ENCODE measurements at places on chromosomes 2 and 18.

DNA sequence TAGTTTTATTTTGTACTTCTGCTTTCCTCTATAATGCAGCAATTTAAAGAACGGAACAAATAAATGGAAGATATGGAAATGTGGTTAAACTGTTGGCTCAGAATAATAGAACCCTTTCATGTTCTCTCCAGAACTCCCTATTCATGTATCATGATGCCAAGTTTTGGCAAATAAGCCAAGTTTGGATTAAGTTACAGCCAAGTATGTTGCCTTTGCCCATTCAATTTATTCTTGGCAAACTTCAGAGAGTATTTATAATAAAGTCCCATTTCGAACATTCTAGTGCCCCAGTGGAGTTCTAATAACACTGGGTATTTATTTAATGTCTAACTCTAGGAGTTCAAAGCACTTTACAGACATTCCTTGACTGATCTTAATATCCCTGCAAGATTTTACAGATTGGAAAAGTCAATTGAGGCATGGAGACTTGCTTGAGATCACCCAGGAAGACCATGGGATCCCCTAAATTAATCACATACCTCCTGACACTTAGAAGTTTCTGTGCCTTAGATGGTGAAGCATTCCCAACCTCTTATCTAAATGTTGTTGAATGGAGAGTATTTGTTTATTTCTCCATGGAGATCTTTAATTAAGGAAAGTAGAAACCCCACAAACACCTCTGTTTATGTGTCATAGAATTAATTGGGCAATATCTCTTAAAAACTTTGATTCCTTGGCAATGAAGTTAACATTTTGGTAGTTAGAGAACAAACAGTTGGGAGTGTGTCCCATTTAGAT is 106.7 kb downstream of the ACKR3 start:
- DNase-seq, result no peak

DNA sequence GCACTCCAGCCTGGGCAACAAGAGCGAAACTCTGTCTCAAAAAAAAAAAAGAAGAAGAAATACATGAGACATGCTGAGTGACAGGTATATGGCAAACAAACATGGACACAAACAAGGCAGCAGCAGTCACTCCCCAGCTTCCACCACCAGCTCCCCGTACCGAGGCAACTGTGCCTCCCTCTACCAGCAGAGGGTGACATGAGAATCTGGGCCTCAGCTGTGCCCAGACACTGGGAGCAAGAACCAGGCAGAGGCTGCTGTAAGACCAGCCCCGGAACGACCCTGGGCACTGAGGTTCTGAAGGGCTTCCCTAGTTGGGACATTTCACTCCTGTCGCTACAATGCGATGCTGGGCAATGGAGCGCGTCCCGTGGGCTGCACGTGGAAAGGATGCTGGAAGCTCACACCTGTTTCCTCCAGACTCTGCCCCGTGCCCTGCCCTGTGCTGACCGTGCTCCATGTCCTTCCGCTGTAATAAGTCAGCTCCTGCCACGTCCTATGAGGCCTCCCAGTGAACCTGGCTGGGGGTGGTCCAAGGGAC is 37.1 kb downstream of the BOK start:
- no peak for DNase-seq

GRCh38 chr2:154700136-154700535 is 1.6 kb downstream of the KCNJ3 start:
- DNase-seq, result no peak

- no peak for DNase-seq
These were observed 251.3 kb downstream of the FAM210A start for GRCh38 chr18:13474907-13475545.

DNA sequence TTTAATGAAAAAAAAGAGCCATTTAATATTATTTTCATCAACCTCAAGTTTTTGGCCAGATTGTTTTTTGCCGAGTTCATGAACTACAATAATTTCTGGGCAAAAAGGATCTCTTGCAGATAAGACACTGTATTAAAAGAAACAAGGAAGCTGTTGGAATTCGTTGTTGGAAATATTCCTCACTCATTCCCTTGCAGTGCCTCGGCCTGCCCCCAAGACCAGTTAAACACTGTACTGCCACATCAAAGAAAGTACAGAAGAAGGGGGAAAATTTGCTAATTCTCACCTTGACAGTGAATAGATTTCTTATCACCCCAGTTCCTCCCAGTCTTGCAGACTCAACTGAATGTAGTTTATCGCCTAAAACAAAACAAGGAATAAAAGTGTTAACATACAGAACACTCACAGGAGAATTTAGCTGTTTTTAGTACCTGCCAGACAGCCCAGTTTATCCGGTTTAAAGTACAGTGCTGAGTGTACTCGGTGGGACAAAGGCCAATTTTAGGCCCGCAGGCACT is 1.2 kb downstream of the IDH1 start:
- DNase-seq, result no peak
